ENCODE measurements at places on chromosomes 2 and 18. TPM values are rescaled to one million over a fixed set of nuclear protein-coding genes. Genes with fewer than 3 reads are reported as not detected.

The MC5R gene
- total RNA-seq = not detected

The ACTG2 gene
- not detected for total RNA-seq

The PPP1R7 gene
- total RNA-seq = 39.5 TPM

- no peak overlapping the region for H3K4me3 ChIP-seq
- no peak overlapping the region for H3K27ac ChIP-seq
- DNase-seq = no peak
- H3K4me1 ChIP-seq = no peaks in the 10 kb centered on the region
Measured at GRCh38 chr2:216717491-216717901, 22.1 kb upstream of the IGFBP5 start.

DNA sequence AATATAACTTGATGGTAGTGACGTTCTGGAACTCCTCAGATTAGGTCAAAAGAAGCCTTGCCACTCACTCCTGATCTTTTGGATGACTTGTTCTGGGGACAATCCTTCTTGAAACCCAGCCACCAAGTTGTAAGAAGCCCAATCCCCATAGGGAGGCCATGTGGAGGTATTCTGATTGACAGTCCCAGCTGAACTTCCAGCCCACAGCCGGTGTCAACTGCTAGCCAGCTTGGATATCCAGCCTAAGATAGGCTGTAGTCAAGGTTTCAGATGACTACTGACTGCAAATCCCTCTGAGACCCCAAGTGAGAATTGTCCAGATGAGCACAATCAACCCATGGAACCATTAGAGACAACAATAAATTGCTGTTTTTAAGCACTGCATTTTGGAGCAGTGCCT, 31.4 kb downstream of the EIF2AK2 start:
- no peak for DNase-seq
- H3K36me3 ChIP-seq = peaks cover 35% of the 10 kb centered on the region
- no peaks in the 10 kb centered on the region for H3K4me1 ChIP-seq
- no peak overlapping the region for H3K4me3 ChIP-seq
- no peak overlapping the region for H3K27ac ChIP-seq

- no peaks in the 10 kb centered on the region for H3K4me1 ChIP-seq
- DNase-seq = no peak
- H3K4me3 ChIP-seq = no peak overlapping the region
Measured at GRCh38 chr2:97880334-97880733, 115.4 kb downstream of the TMEM131 start.
